Fibroblast of skin of left quadriceps (primary cell): ENCODE measurements at places on chromosomes 1 and 21.

GRCh38 chr21:42454786-42455185 is 41.2 kb downstream of the RSPH1 start:
- DNase-seq: no peak

DNA sequence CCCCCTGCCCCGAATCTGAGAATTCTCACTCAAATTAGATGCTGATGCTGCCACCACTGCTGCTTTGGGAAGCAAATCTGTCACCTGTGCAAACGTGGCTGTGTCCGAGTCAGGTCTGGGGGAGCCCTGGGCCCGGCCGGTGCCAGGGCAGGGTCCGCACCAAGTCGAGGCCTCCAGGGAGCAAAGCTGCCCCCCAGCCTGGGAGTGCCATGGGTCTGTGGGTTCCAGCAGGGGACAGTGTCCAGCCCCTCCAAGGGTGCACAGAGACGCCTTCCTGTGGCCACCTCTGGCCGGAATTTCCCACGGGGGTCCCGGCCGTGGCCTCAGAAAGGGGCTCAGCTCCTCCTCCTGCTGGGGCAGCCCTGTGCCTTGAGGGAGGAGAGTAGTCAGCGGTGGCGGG is 27.7 kb upstream of the TTLL10 start:
- DNase-seq: no peak

DNA sequence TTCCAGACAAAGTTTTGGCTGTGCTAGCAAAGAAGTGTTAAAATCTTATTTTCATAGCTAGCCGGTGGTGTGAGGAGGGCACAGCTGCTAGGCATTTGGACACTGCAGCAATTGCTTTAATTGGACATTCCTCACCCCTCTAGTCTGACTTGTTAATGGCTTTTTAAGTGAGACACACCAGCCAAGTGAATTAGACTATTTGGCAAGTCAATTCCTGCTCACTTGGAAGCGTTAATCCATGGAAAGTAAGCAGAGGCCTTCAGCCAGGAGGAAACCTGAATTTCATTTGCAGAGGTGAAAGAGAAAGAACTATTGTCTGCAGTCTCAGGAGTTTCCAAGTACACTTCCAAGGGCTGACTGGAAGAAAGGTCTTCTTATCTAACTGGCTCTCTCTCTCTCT is 175.7 kb downstream of the ST6GALNAC3 start:
- no peak for DNase-seq

DNA sequence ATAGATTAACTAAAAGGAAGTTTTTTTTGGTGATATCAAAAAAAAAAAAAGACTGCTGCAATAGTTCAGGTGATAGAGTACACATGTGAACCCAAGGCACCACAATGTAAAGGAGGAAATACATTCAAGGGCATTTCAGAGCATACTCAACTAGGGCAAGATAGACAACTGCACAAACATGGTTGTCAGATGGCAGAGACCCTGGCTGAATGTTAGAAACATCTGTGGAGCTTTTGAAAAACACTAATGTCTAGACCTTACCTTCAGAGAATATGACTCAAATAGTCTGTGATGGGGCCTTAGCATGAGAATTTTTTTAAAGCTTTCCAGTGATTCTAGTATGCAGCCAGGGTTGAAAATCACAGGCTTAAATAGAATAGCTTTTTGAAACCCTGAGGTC is 173.6 kb downstream of the VAV3 start:
- no peak for DNase-seq
